ENCODE measurements at places on chromosomes 12 and 14. TPM values are rescaled to one million over a fixed set of nuclear protein-coding genes. Genes with fewer than 3 reads are reported as not detected.

The SLCO1B1 gene
- polyA plus RNA-seq = not detected

The BATF gene
- 1.2 TPM for polyA plus RNA-seq

The SIX6 gene
- polyA plus RNA-seq = not detected

The GPATCH2L gene
- polyA plus RNA-seq = 6.0 TPM

The C12orf75 gene
- 15.2 TPM for polyA plus RNA-seq

The MANSC4 gene
- polyA plus RNA-seq = not detected

The GALNT6 gene
- polyA plus RNA-seq = 4.5 TPM

The KRT79 gene
- polyA plus RNA-seq = 6.1 TPM

The PLEKHD1 gene
- polyA plus RNA-seq = 0.06 TPM

The SLC11A2 gene
- 18.5 TPM for polyA plus RNA-seq

The NPFF gene
- 0.21 TPM for polyA plus RNA-seq

The CCDC197 gene
- polyA plus RNA-seq = not detected

The PTHLH gene
- polyA plus RNA-seq = 0.61 TPM

The CPNE6 gene
- polyA plus RNA-seq = not detected

The DHH gene
- 1.5 TPM for polyA plus RNA-seq

The HIGD1C gene
- polyA plus RNA-seq = not detected

The MYL6B gene
- 15.5 TPM for polyA plus RNA-seq

The ALX1 gene
- not detected for polyA plus RNA-seq

The CCDC196 gene
- polyA plus RNA-seq = 0.61 TPM

The SOAT2 gene
- not detected for polyA plus RNA-seq
